ENCODE measurements at places on chromosomes 6 and 20. TPM values are rescaled to one million over a fixed set of nuclear protein-coding genes. Genes with fewer than 3 reads are reported as not detected.

PPP1R16B gene
- 26.4 TPM for total RNA-seq

ZBTB22 gene
- 35.5 TPM for total RNA-seq

OLIG3 gene
- total RNA-seq = not detected

DNA sequence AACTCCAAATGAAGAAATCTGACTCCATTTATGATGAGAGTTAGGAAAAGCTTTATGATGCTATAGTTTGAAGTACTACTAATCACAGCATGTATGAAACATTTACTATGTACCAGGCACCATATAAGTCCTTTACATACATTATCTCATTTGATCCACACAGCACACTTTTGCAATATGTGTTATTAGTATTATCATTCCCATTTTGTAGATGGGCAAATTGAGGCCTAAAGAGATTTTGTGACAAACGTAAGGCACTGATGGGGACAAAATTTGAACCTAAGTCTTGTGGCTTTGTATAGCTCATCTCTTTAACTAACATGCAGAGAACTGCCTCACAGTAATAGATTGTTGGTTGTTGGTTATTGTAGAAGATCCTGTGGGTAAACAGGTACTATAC lies 14.2 kb upstream of the TNFRSF21 start:
- H3K27me3 ChIP-seq = no peaks in the 10 kb centered on the region
- no peaks in the 10 kb centered on the region for H3K36me3 ChIP-seq
- H3K4me3 ChIP-seq = no peak overlapping the region
- no peak overlapping the region for H3K27ac ChIP-seq
- no peak for DNase-seq

- H3K4me1 ChIP-seq = no peaks in the 10 kb centered on the region
- H3K4me3 ChIP-seq = no peak overlapping the region
- no peaks in the 10 kb centered on the region for H3K36me3 ChIP-seq
- no peak overlapping the region for H3K27ac ChIP-seq
These were observed 196.8 kb upstream of the NRSN1 start for GRCh38 chr6:23929201-23929600.

- H3K4me1 ChIP-seq = no peaks in the 10 kb centered on the region
- H3K27me3 ChIP-seq = no peaks in the 10 kb centered on the region
- DNase-seq = no peak
These were observed 114.4 kb upstream of the PRND start for GRCh38 chr20:4607287-4607713.

GRCh38 chr6:5167501-5167900 lies 82.4 kb downstream of the PPP1R3G start:
- no peak overlapping the region for H3K27ac ChIP-seq
- H3K4me3 ChIP-seq = no peak overlapping the region
- H3K36me3 ChIP-seq = no peaks in the 10 kb centered on the region
- DNase-seq = no peak

DNA sequence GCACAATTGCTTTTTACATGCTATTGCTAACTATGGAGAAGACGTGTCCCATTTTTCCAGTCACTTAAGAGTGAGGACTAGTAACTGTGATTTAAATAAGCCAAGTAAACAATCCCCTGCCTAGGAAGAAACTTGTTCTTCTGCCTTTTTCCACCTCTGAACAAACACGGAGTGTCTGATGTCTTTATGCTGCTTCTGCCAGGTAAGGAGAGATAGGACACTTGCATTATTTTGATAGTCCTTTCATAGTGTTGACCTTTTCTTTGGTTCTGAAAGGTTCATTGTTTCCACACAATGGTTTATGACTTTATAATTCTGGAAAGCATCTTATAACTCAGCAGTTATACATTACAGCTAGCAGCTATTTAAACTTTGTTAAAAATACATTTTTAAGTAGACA lies 8.4 kb downstream of the LRP11 start:
- no peak overlapping the region for H3K27ac ChIP-seq
- H3K4me3 ChIP-seq = no peak overlapping the region
- no peak for DNase-seq
- H3K4me1 ChIP-seq = no peaks in the 10 kb centered on the region

DNA sequence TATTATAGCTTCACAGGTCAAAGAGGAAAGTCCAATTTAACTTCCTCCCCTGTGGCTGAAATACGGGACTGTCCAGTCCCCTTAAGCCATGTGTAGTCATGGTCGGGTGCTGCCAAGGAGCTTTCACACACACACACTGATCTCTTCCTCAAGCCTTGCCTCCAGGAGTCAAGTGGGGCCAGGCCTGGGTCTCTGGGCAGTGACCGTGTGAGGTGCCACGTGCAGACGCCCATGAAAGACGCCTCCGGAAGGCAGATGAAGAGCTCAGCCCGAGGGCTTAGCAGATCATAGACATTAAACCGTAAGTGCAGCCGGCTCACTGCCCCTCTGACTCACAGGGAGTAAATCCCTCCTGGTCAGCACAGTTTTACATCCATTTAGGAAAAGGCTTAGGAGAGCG lies 4.2 kb downstream of the GABRR2 start:
- H3K4me1 ChIP-seq = peaks cover 4% of the 10 kb centered on the region
- DNase-seq = no peak
- no peaks in the 10 kb centered on the region for H3K36me3 ChIP-seq
- H3K27ac ChIP-seq = no peak overlapping the region
- H3K4me3 ChIP-seq = no peak overlapping the region
- H3K27me3 ChIP-seq = no peaks in the 10 kb centered on the region

GRCh38 chr6:95081231-95081630 lies 496.1 kb upstream of the MANEA start:
- no peak overlapping the region for H3K4me3 ChIP-seq
- no peak overlapping the region for H3K27ac ChIP-seq
- H3K4me1 ChIP-seq = no peaks in the 10 kb centered on the region
- no peaks in the 10 kb centered on the region for H3K36me3 ChIP-seq

- H3K27me3 ChIP-seq = no peaks in the 10 kb centered on the region
- H3K36me3 ChIP-seq = no peaks in the 10 kb centered on the region
- DNase-seq = no peak
- peaks cover 22% of the 10 kb centered on the region for H3K4me1 ChIP-seq
- H3K4me3 ChIP-seq = no peak overlapping the region
- H3K27ac ChIP-seq = no peak overlapping the region
These were observed 16.4 kb upstream of the BLOC1S5 start for GRCh38 chr6:8080362-8081151.
